ENCODE measurements at places on chromosomes 4 and X.

GRCh38 chr4:114349543-114350175 is 248.9 kb upstream of the UGT8 start:
- no peak for DNase-seq

DNA sequence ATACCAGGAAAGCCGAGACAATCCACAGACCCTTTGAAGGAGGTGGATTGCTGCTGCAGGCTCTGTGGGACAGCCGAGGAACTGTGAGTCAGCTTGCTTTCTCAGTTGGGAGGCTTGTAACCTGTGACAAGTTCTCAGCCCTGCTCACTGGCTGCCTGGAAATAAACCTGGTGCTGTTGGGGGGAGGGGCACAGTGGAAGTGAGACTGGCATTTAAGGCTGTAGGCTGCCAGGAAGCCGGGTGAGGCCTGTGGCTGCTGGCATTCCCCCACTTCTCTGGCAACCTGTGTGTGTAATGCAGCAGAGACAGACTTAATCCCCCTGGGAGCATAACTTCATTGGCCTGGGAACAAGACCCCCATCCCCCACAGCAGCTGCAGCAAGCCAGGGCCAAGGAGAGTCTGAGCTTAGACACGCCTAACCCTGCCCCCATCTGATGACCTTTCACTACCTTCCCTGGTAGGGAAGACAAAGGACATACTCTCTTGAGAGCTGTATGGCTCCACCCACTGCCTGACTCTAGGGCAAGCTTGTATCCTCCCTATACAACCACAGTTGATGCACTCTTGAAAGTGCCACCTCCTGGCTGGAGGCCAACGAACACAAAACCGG is 64.1 kb downstream of the ALPK1 start:
- no peak for DNase-seq

DNA sequence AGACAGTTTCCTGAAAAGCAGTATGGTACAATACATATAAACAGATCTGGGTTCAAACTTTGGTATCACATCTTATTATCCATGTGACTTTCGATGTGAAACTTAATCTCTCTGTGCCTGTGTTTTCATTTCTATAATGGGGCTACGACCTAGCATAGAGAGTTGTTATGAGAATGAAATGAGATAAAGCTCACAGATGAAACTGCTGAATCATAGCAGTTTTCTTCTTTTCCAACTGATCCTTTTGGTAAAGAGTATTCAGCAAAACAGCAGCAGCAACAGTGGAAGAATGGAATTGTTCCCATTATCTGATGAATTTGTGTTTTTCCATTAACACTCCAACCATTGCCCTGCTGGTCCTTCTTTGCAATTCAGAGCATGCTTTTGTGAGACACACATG is 16.3 kb downstream of the AMBN start:
- no peak for DNase-seq

DNA sequence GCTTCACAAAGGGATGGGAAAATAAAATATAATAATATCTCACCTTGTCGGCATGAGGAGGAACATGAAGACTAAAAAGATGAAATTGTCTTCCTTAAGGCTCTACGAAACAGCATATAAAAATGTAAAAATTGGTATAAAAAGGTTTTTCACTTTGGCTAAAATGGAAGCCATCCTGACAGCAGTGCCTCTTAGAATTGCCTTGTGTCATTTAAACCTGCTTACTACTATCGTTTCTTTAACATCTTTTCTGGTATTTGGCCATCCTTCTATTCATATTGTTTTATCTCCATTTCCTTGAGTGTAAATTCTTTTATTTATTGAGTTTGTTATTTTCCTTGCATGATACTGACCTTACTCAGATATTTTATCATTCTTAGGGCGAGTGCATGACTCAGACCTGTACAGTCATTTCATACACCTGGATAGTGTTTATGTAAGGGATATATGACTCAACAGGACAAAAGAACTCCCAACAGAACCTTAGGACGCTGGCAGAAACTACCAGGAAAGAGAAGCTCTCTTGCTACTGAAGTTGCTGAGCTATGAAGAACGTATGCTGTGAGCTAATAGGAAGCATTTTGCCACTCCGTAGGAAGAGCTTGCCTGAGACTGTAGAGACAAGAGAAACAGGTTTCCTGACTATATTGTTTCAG is 5.8 kb upstream of the CDKN2AIP start:
- DNase-seq = peak; percentile 63

GRCh38 chr4:134073711-134074110 is 127.9 kb downstream of the PABPC4L start:
- DNase-seq = no peak

GRCh38 chr4:47415719-47416118 is 47.8 kb downstream of the COMMD8 start:
- no peak for DNase-seq

DNA sequence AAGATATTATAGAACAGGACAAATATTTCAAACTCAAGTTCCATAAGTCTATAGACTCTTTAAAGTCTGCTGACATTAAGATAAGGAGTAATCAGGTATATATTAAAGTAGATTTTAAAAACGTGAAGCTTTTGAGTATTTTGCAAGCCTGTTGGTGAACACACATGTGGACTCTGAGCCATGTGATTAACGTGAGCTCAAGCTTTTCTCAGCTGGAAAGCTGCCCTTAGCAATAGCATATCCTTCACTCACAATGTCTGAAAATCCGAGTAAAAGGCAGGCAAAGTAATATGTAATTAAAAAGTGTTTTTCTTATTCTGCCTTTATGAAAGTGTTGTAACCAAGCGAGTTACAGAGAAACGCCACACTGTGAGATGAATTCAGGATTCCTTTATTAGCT is 140.5 kb upstream of the AADAT start:
- no peak for DNase-seq

- no peak for DNase-seq
Observed at GRCh38 chr4:87849612-87850011, 16.8 kb downstream of the MEPE start.

- DNase-seq = no peak
Observed at GRCh38 chr4:52876069-52876468, 14.0 kb downstream of the RASL11B start.

- DNase-seq = peak; percentile 31
Observed at GRCh38 chrX:155334486-155335336, at the start of gene CLIC2. Gene CLIC2 (minus strand): TSS chrX:155334614. CDS start chrX:155334427, 187 bp downstream.

GRCh38 chr4:37653601-37654000 is 32.6 kb downstream of the RELL1 start:
- DNase-seq = no peak

DNA sequence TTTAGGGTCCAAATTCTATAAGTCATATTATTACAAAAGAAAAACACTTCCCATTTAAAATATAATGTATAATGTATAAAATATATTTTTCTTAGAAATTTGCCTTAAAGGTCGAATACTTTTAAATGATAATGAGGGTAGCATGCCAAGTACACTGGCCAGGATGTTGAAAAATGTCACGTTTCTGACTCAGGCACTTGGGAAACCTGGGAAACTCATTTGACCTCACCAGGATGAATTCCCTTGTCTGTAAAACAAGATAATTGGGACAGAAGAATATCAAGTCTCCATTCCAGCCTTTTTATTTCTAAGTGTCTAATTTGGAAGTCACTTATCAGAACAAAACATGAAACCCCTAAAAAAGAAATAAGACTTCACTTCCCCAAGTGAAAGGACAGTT is 3.4 kb upstream of the SLC39A8 start:
- DNase-seq = no peak

- no peak for DNase-seq
Observed at GRCh38 chr4:38193236-38193863, 233.2 kb downstream of the PTTG2 start.

DNA sequence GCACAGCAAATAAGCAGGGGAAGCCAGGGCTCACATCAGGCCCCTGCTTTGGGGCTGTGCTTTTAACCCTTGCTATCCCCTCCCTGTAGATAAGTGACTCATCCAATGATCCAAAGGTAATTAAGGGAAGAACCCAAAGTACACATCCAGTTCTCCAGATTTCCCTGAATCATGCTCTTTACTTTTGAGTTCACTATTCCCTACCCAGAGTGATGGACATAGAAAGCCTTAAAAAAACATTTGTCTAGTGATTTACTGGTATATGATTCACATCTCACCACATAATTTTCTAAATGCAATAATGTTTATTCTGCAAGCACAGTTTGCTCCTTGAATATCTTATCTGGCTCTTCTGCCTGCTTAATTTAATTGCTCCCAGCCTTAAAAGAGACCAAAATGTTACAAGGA is 136.2 kb downstream of the PPP3CA start:
- DNase-seq = no peak

DNA sequence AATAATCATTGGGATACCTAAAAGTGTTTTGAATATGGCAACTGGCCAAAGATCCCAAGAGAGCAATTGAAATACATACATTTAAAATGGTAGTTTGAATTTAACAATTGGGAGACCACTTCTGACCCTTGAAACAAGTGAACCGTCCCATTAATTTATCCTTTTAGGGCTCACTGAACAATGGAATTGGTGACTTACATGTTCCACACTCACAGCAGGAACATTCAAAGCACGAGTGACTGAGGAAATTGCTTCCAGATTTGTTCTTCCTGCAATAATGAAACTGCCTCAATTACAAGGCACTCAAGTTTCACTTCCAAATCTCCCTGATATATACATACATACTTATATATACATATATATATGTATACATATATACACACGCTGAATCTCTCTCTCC is 20.6 kb downstream of the SLC39A8 start:
- DNase-seq = no peak

DNA sequence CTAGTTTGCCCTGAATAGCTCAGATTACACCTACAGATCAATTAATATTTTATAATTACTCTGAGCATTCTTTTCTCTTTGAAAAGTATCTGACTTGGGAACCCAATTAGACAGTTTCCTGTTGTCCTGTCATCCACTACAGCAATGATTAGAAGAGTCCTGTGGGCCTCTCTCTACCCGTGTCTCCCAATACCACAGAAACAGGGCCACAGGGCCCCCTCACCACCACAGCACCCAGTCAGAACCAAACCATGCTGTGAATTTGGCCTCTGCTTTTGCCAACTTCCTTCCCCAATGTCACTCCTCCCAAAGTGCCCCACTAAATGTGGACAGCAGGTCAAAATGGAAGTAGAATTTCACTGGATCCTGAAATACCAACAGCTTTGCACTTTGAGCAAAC is 10.3 kb downstream of the USP46 start:
- no peak for DNase-seq

GRCh38 chr4:139530833-139531427 is 25.1 kb downstream of the SETD7 start:
- peak; percentile 65 for DNase-seq

DNA sequence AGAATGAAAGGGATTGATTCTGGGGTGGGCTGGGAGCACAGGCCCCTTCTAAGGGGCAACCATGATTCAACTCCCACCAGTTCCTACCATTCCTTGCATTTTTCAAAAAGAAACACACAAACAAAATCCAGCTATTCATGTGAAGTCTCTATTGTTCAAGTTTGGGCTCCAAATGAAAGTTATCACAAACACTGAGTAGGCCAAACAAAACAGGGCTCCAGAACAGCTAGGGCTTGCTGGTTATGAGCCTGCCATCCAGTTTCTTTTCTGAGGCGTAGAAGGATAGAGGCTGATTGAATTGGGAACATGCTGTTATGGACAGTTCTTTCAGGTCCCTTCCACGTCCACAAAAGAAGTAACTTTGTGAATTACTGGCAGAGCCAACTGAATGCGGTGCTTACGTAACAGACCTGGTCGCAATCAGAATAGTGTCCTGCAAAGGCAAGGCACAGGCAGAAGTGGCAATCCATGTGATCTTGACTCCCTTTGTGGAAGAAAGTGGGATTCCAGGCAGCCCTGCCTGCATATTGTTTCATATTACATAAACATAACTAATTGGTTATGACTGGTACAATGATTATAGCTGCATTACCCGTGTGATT is 244.5 kb downstream of the SCFD2 start:
- DNase-seq = no peak

- DNase-seq = no peak
Observed at GRCh38 chrX:12789976-12790375, 1.2 kb upstream of the PRPS2 start.
